ENCODE measurements at places on chromosomes 2 and 18. TPM values are rescaled to one million over a fixed set of nuclear protein-coding genes. Genes with fewer than 3 reads are reported as not detected.

DNA sequence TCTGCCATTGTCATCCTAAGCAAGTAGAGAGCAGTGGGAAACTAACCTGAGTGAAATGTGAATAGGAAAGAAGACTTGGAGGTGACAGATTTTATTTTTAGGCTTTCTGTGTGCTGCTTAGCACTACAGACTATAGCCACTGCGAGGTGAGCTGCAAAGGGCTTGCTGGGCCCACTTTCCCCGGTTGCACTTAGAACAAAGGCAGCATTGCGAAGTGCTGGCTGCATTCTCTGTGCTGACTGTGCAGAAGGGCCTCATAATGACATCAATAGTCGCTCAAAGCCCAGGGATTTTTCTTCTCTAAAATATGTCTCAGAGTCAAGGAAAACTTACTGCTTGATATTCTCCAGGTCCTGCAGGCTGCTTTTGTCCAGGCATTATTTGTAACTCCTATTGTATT lies 592.1 kb downstream of the TDRD15 start:
- DNase-seq, result no peak

Gene VWC2L
- 0.04 TPM for total RNA-seq

GRCh38 chr2:233114421-233114861 lies 54.3 kb downstream of the INPP5D start:
- no peak for DNase-seq

Gene CDCA7
- 2.4 TPM for total RNA-seq

- DNase-seq, result no peak
Observed at GRCh38 chr2:27407798-27408491, 1.4 kb downstream of the PPM1G start.

Gene ARL4C
- 1.1 TPM for total RNA-seq

All from psoas muscle (tissue), 8 donors.